GM23338 (cell line): ENCODE measurements at places on chromosomes 5 and 9. TPM values are rescaled to one million over a fixed set of nuclear protein-coding genes. Genes with fewer than 3 reads are reported as not detected.

- no peaks in the 10 kb centered on the region for H3K27me3 ChIP-seq
- DNase-seq: no peak
- H3K27ac ChIP-seq: no peak overlapping the region
These were observed 299.1 kb upstream of the EFNA5 start for GRCh38 chr5:107969847-107970246.

DNA sequence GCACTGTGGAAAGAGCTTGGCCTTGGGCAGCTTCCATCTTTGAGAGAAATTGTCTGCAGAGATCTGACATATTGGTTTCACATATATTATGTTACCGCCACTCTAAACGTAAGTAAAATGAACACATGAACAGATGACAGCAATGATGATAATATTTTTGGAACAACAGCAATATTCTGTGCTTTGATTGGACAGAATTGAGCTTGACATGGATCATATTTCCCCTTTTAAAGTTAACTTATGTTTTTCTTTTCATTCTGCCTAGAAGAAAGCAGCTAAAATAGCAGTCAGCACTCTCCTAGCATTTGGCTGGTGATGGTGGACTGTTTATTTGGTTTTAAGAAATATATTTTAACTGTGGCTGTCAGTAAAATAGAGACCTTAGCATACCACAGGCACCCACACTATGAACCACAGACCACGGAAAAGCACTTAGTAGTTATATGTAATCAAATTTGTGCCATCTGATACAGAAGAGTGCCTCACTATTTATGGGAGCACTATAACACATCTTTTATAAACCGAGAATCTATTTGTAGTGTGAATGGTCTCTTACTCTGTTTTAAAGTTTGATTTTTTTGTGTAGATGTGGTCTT, 1.8 kb upstream of the CFAP95 start:
- no peaks in the 10 kb centered on the region for H3K36me3 ChIP-seq
- DNase-seq: no peak
- H3K27ac ChIP-seq: no peak overlapping the region
- no peaks in the 10 kb centered on the region for H3K27me3 ChIP-seq
- H3K4me1 ChIP-seq: peaks cover 34% of the 10 kb centered on the region

DNA sequence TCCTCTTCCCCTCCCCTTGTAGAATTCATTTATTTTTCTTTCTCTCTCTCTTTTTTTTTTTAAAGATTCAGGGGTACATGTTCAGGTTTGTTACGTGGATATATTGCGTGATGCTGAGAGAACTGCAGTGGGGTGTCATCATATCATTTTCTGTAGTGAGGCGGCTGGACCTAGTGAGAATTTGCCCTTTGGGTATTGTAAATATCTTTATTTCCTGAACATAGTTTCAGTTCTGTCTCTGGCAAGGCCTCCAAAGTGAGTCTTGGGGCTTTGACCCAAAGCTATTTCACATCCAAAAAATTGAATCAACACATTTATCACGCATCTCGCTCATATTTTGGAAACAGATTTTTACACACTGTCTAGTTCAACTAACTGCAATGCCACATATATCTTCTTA, 25.4 kb upstream of the MYOT start:
- no peak overlapping the region for H3K4me3 ChIP-seq
- H3K27me3 ChIP-seq: no peaks in the 10 kb centered on the region
- H3K4me1 ChIP-seq: peaks cover 3% of the 10 kb centered on the region; the same call in 1 of the 2 replicates
- no peak for DNase-seq
- H3K27ac ChIP-seq: no peak overlapping the region

DNA sequence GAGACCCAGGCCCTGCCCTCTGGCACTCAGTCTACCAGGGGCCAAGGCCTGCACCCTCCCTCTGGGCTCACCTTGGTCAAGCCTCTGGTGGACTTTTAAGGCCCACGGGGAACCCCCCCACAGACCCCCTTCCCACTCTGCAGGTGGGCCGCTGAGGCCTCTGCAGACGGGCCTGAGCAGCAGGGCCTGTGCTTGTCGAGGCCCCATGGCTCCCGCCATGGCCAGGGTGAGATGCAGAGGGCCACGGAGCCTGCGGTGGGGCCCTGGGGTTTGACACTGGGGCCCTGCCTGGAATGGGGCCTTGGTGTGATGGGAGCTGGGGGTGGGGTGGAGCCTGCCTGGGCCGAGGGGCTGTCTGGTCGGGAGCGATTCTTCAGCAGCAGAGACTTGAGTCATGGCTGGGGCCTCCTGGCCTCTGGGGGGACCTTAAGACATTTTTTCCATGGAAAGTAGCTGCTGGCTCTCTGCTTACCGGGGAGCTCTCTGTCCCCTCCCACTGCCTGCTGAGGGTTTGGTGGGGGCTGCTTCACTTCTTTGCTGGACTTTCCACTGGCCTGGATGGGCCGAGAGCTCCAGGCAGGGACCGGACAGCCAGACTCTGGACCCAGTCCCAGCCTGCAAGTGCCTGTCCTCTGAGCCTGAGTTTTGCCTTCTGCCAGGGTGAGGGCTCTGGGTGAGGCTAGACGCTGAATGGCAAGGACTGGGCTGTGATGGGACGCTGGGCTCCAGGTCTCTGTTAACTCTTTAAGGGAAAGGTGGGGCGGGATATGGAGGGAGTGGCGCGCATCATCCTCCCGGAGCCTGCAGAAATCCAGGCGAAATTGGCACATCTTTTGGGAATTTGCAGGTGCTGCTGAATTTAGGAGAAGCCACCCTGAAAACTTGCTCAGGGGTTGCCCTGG, 132.2 kb downstream of the RXRA start:
- H3K36me3 ChIP-seq: no peaks in the 10 kb centered on the region
- no peak overlapping the region for H3K27ac ChIP-seq
- H3K27me3 ChIP-seq: no peaks in the 10 kb centered on the region
- H3K4me1 ChIP-seq: no peaks in the 10 kb centered on the region
- H3K4me3 ChIP-seq: no peak overlapping the region

The IPO11 gene
- total RNA-seq: 62.3 and 64.7 TPM in 2 replicates

The HNRNPA0 gene
- 33.0 and 39.9 TPM in 2 replicates for total RNA-seq
